ENCODE measurements at places on chromosomes 12 and 14. TPM values are rescaled to one million over a fixed set of nuclear protein-coding genes. Genes with fewer than 3 reads are reported as not detected.

The KRT71 gene
- not detected for polyA plus RNA-seq

The FAM90A1 gene
- polyA plus RNA-seq, result not detected

The ERGIC2 gene
- 125 TPM for polyA plus RNA-seq

The CCDC88C gene
- polyA plus RNA-seq, result 31.8 TPM

The FRMD6 gene
- polyA plus RNA-seq, result 0.89 TPM

The OR4E2 gene
- polyA plus RNA-seq, result not detected

The LYZ gene
- polyA plus RNA-seq, result 6.1 TPM

The FBXO34 gene
- 28.8 TPM for polyA plus RNA-seq

The ZFYVE21 gene
- 12.1 TPM for polyA plus RNA-seq

The CAPZA3 gene
- polyA plus RNA-seq, result not detected

The ZC2HC1C gene
- polyA plus RNA-seq, result 0.49 TPM

The RTL1 gene
- polyA plus RNA-seq, result not detected

The SLCO1B1 gene
- not detected for polyA plus RNA-seq

The DHRS4L2 gene
- 22.0 TPM for polyA plus RNA-seq

The MAP1LC3B2 gene
- 6.7 TPM for polyA plus RNA-seq

The RPS29 gene
- polyA plus RNA-seq, result 8,310 TPM

The MYF5 gene
- not detected for polyA plus RNA-seq

The KMT2D gene
- 5.2 TPM for polyA plus RNA-seq

The GYS2 gene
- 0.09 TPM for polyA plus RNA-seq

The MANSC1 gene
- polyA plus RNA-seq, result 1.3 TPM

The ZBTB39 gene
- polyA plus RNA-seq, result 1.5 TPM

The GPR162 gene
- not detected for polyA plus RNA-seq

The CD163 gene
- polyA plus RNA-seq, result not detected

The BEST3 gene
- not detected for polyA plus RNA-seq

The HSPB8 gene
- polyA plus RNA-seq, result not detected

The CNTN1 gene
- polyA plus RNA-seq, result not detected

The RASAL1 gene
- polyA plus RNA-seq, result 0.79 TPM

The P3H3 gene
- not detected for polyA plus RNA-seq

The IRF2BPL gene
- 6.7 TPM for polyA plus RNA-seq

The MANSC4 gene
- polyA plus RNA-seq, result 2.4 TPM

The TAS2R19 gene
- 0.73 TPM for polyA plus RNA-seq

The TDRD9 gene
- polyA plus RNA-seq, result 0.11 TPM

The CFAP54 gene
- not detected for polyA plus RNA-seq

The BMAL2 gene
- 2.7 TPM for polyA plus RNA-seq

The ULK1 gene
- polyA plus RNA-seq, result 0.20 TPM

The P2RX2 gene
- not detected for polyA plus RNA-seq

The SLC6A12 gene
- not detected for polyA plus RNA-seq

The NEUROD4 gene
- not detected for polyA plus RNA-seq

The MYRFL gene
- polyA plus RNA-seq, result not detected

The RNASE1 gene
- polyA plus RNA-seq, result not detected

The PLEKHG7 gene
- 0.46 TPM for polyA plus RNA-seq

The TAS2R10 gene
- polyA plus RNA-seq, result not detected

The SLC6A13 gene
- not detected for polyA plus RNA-seq

The INSM2 gene
- not detected for polyA plus RNA-seq

The TAS2R43 gene
- polyA plus RNA-seq, result not detected

The KRT80 gene
- polyA plus RNA-seq, result not detected

The KCNMB4 gene
- polyA plus RNA-seq, result 0.63 TPM

The DACT1 gene
- not detected for polyA plus RNA-seq

The CDH24 gene
- 0.17 TPM for polyA plus RNA-seq

The POTEM gene
- not detected for polyA plus RNA-seq

The DYRK2 gene
- 61.9 TPM for polyA plus RNA-seq

The NGB gene
- not detected for polyA plus RNA-seq

The GLT1D1 gene
- 0.08 TPM for polyA plus RNA-seq

The AJUBA gene
- 0.69 TPM for polyA plus RNA-seq

The ANGEL1 gene
- 18.9 TPM for polyA plus RNA-seq

The PROX2 gene
- polyA plus RNA-seq, result not detected

The FSCB gene
- not detected for polyA plus RNA-seq

The CLEC9A gene
- polyA plus RNA-seq, result not detected

The ACSS3 gene
- polyA plus RNA-seq, result not detected
